ENCODE measurements at places on chromosomes 5 and 9.

GRCh38 chr9:114805670-114806525 is at the start of gene TNFSF15:
TNFSF15 (minus strand) TSS chr9:114806039; CDS start chr9:114806012, 27 bp downstream.
- DNase-seq, result peak; percentile 2

DNA sequence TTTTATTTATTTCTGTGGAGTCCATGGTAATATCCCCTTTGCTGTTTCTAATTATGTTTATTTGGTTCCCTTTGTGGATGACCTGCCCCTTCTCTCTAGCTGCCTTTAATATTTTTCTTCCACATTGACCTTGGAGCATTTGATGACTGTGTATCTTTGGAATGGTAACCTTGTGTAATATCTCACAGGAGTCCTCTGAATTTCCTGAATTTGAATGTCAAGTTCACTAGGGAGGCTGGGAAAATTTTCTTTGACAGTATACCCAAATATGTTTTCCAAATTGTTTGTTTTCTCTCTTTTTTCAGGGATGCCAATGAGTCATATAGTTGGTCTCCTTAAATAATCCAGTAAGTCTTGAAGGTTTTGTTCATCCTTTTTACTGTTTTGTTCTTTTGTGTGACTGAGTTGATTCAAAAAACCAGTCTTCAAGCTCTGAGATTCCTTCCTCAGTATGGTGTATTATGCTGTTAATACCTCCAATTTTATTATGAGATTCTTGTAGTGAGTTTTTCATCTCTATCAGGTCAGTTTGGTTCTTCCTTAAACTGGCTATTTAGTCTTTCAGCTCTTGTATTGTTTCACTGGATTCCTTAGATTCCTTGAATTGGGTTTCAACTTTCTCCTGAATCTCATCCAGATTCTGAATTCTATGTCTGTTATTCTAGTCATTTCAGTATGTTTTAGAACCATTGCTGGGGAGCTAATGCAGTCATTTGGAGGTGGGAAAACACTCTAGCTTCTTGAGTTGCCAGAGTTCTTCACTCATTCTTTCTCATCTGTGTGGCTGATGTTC is 349.0 kb upstream of the TARS1 start:
- no peak for DNase-seq

GRCh38 chr9:125332527-125332926 is 70.9 kb downstream of the GAPVD1 start:
- DNase-seq, result no peak

DNA sequence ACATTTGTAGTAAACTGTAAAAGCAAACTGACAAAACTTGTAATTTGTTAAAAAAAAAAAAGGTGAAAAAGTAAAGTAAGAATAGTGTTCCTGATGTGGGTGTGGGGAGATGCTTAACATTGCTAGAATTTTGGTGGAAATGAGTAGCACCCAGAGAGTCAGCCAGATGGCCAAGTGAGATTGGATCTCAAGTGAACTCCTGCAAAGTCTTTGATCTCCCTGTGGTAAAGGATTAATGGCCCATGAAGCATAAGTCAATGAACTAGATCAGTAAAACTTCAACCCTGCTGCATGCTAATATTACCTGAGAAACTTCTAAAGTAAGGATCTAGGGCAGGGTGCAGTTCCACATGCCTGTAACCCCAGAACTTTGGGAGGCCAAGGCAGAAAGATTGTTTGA is 19.0 kb upstream of the FAM169A start:
- no peak for DNase-seq

GRCh38 chr9:130785940-130786508 is 49.0 kb upstream of the ABL1 start:
- DNase-seq, result no peak

- DNase-seq, result no peak
Measured at GRCh38 chr5:74272831-74273451, 367.6 kb downstream of the ENC1 start.

- no peak for DNase-seq
Measured at GRCh38 chr5:55325621-55326020, 17.8 kb downstream of the MTREX start.

DNA sequence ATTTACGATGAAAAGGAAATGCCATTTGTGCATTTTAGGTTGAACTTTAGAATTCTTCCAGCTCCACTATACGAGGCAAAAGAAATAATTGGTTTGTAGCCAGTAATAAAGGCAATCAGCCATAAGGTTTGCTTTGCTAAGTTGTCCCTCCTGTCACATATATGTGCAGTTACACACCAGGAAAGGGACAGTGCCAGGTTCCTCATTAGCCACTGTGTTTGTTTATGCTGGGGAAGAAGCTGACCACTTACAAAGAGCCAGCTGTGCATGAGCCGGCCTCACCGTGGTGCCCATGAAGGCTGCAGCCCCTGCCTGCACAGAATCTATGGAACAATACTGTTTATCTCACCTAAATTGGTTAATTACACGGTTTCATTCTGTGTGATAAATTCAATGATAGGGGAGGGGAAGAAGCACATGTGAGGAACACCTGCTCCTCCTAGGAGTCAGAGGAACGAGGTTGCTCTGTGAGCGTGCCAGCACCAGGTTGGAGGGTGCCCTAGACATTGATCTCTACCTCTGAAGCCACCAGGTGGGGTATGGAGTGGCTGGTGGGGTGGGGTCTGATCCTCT is 173.8 kb upstream of the DAP start:
- DNase-seq, result no peak

- DNase-seq, result no peak
Measured at GRCh38 chr5:53476531-53477480, 3.6 kb upstream of the FST start.

DNA sequence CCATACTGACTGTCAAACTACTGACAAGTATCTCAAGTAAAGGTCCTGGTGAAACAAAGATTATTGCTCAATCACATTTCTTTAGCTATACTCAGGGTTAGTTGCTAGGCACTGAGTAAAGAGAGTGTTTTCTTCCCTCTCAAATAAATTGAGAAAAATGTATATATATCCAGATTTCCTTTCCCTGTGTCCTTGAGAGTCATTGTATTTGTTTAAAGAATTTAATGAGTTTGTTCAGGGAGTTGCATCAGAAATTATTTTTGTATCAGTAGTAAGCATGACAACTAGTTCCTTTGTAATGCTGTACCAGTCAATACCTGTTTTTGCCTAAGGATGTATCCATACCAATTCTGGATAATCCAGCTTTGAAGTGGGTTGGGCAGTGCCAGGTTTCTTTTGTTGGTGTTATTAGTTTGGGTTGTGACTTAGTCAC is 3.2 kb upstream of the ANKHD1 start:
- no peak for DNase-seq
